ENCODE measurements at places on chromosomes 4 and X.

DNA sequence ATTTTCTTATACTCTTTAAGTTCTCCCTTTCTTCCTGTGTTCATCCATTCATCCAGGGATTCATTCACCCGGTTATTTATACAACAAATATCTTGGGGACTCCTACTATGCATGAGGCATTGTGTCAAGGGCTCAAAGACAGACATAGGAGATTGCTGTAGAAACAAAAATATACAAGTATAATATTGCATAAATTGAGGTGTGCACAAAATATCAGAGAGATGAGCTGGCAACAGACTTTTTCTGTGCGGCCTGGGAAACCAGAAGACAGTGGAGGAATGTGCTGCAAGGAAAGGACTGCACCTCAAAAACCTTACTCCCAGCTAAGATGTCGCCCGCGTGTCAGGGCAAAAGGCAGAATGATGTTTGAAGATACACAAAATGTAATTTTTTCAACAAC, 9.6 kb downstream of the OTOP1 start:
- DNase-seq = peak; percentile 15

DNA sequence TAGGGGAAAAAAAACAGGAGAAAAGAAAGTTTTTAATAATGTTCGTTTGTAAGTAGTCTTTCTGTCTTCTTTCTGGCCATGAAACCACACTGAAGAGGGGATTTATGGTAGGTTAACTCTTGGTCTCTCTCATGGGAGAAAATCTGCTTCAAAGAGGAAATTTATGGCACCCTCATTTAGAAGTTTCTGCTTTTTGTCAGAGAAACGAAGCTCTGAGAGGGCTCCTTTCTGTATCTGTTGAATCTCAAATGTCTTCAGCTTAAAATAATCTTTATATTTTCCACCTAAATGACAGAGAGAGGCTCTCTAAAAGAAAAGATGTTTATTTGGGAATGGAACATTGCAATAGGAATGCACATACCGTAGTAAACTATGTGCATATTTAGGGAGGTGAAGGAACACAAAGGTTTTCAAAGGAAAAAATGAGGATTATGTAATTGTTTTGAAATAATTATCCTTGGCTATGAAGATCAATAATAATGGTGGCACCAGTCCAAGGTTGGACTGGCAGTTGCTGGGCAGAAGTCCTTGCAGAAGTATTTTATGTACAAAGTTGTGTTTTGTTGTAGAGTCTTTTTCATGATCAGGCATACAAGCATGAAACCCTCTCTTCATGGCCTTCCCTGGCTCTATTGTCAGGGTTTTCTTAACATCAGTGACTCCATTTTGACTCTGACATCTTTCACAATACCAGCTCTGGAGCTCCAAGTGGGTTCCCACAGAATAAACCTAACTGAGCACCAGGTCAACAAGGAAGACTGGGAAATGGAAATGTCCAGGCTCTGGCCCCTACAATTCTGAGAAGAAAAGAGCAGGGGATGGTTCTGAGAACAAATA, 53.0 kb upstream of the HPSE start:
- DNase-seq = no peak

GRCh38 chr4:178068136-178068535, 625.9 kb upstream of the AGA start:
- DNase-seq = no peak

DNA sequence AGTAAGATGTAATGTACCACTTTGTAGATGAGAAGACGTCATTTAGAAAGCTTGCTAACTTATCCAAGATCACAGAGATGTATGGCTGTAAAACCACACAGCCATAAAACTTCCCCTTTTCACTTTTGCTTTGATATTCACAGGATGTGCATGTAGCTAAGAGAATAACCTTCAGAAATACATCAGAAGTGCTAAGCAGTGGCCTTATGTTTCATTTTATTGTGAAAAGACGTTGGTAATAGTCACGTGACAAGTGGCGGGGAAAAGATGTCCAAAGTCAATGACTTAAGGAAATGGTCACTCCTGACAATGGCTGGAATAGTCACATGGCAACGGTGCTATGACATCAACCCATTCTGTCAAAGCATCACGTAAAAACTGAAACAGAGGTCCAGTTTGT, 12.9 kb upstream of the WDR17 start:
- no peak for DNase-seq

DNA sequence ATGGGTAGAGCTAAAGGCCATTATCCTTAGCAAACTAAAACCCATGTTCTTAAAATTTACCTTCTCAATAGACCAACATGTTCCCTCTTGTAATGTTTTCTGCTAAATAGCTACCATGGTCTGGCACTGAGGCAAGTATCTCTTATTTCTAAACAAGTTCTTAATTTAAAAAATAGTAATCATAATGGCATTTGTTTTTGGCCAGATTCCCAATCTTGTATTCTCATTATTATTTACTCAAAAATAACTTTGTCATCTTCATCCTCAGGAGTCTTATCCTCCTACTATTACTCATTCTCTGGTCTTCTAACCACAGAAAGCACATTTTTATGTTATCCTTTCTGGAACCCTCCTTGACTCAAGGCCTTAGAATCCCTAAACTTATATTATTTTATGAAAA, 931.2 kb downstream of the CCSER1 start:
- DNase-seq = no peak

- no peak for DNase-seq
Measured at GRCh38 chrX:53440101-53440500, 5.9 kb upstream of the HSD17B10 start.

DNA sequence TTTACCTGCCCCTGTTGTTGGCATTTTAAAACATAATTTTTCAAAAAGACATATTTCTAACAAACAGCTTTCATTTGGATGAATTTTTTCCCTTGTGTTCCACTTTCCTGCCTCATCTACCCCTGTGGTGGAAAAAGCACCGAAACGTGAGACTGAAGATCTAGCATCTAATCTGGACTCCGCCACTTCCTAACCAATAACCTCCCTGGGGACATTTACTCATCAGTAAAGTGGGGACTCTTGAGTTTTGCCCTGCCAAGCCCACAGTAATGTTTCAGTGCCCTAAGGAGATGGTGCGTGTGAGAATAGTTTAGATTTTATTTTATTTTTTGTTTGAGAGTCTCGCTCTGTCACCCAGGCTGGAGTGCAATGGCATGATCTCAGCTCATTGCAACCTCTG, 56.7 kb downstream of the ADGRG2 start:
- DNase-seq = no peak
